ENCODE measurements at places on chromosomes 11 and 22.

- DNase-seq, result no peak
Observed at GRCh38 chr11:96187822-96188221, 155.2 kb downstream of the MAML2 start.

DNA sequence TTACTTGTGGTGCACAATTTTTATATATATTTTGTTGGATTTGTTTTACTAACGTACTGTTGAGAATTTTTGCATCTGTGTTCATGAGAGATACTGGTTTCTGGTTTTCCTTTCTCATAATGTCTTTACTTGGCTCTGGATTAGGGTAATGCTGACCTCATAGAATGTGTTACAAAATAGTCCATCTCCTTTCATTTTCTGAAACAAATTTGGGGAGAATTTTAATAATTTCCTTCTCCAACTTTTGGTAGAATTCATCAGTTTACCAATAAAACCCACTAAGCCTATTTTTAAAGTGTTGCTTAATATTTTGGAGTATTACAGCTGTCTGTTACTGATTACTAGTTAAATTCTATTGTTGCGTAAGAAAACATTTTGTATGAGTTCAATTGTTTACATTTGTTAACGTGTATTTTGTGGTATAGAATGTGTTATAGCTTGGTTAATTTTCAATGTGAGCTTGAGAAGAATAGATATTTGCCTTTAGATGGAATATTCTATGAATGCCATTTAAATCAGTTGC, 11.5 kb downstream of the TRIM22 start:
- no peak for DNase-seq

DNA sequence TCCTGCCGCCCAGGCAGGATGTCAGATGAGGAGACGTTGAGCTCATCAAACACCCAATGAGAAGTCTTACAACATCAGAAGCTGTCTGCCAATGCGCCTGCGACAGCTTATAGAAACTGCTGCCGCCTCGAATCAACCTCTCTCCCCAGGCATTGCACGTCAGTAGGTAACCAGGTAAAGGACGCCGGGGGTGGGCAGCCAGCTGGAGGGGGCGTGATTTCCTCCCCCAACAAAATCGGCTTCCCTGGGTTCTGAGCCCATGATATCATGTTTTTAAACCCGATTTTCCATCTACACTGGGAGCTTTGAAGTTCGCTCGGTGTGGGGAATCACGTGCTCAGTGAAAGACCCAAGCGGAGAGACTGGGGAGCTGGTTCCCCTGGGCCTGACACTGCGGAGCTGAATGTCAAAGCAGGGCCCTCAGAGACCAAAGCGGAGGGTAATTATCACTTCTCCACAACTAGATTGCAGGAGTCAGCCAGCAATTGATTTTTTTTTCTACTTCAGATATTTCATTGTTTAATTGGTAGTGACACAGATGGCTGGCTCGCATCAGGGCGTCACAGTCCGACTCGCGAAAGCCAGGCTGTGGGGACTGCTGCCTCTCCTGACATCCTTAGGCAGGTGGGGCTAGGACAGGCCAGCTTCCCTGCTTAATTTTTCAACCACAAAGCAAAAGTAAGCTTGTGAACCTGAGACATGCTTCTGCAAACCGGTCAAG, 15.4 kb downstream of the FAM83F start:
- no peak for DNase-seq

GRCh38 chr11:6925636-6926207, 504 bp upstream of the ZNF215 start:
- no peak for DNase-seq

GRCh38 chr11:132312701-132313111, 942.3 kb downstream of the NTM start:
- DNase-seq, result peak; percentile 22

- DNase-seq, result no peak
Observed at GRCh38 chr11:60995798-60996197, 24.3 kb downstream of the CD6 start.

- no peak for DNase-seq
Observed at GRCh38 chr11:24805671-24806070, 308.8 kb downstream of the LUZP2 start.

GRCh38 chr11:6402061-6402470, 11.8 kb downstream of the SMPD1 start:
- DNase-seq, result no peak

DNA sequence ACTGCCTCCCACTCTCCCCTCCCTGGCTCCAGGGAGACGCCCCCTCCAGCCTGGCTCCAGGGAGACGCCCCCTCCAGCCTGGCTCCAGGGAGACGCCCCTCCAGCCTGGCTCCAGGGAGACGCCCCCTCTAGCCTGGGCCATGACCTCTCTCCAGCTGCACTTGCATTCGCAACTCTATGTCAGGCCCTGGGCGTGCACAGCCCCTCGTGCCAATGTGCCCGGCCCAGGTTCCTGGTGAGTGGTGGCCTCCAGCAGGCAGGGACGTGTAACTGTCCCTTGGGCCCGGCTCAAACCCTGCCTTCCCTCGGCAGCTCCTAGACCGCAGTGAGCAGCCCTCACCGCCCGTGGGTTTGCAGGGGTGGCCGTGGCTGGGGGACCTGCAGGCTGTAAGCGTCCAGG, 6.9 kb downstream of the MUC6 start:
- DNase-seq, result no peak

GRCh38 chr11:34191578-34191977, 86.1 kb downstream of the NAT10 start:
- DNase-seq, result no peak

GRCh38 chr22:29727131-29727523, 7.3 kb downstream of the CABP7 start:
- DNase-seq, result peak; percentile 77

DNA sequence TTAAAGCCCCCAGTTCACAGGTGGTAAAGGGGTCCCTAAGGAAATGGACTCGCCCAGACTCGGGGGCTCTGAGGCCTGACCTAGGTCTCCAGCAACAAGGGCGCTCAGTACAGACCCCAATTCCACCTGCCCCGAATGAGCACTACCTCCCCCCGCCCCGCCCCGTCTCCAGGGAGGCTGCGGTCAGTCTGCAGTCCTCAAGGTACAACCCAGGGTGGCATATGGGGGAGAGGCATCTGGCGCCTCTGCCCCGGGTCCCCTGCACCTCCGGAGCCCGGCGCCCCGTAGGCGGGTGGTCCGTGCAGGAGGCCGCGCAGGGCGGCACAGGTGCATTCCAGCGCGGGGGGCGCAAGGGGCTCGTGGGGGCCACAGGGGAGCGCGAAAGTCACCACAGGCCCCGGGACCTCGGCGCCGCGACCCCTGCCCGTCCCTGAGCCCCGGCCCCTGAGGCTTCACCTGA, 361 bp downstream of the CTSD start:
- DNase-seq, result no peak

DNA sequence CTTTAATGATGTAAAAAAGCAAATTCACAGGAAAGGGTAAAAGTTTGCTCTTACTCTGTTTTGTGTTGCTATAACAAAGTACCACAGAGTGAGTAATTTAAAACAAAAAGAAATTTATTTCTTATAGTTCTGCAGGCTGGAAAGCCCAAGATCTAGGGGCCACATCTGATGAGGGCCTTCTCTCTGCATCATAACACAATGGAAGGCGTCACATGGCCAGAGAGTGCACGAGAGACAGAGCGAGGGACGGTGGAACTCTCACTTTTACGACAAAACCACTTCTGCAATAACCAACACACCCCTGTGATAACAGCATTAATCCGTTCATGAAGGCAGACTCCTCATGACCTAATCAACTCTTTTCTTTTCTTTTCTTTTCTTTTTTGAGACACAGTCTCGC, 31.1 kb downstream of the CD6 start:
- no peak for DNase-seq

GRCh38 chr11:86337227-86337626, 35.2 kb downstream of the HIKESHI start:
- no peak for DNase-seq

DNA sequence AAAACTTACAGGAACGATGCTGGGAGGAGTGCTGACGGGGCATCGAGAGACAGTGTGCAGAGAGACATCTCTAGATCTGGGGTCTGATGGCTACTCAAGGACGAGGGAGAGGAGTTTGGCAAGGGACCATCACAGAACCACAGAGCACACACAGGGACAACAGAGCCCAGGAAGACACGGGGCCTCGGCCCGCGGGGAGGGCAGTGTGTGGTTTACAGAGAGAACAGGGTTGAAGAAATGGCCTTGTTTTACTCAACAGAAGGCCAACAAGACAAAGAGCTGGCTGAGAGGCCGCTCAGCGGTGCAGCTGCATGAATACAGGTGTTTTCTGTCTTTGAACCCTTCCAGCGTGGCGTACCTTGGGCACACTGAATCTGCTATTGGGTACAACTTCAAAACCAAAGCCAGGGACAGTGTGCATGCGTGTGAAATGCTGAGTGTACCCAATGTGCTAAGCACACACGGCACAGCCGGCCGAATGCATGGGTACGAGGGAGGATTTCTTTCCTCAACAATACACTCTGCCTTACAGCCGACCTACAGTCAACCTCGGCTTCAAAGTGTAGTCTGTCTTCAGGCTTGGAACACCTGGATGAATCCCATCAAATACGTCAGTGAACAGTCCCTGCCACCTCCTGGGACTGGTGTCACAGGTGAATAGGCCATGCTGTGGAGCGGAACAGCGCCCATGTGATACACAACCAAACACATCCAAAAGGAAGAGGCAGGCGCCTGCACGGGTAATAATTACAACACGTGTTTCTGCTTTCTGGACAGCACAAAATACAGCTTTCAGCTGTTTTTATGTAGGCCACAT, 20.7 kb upstream of the BID start:
- DNase-seq, result no peak

DNA sequence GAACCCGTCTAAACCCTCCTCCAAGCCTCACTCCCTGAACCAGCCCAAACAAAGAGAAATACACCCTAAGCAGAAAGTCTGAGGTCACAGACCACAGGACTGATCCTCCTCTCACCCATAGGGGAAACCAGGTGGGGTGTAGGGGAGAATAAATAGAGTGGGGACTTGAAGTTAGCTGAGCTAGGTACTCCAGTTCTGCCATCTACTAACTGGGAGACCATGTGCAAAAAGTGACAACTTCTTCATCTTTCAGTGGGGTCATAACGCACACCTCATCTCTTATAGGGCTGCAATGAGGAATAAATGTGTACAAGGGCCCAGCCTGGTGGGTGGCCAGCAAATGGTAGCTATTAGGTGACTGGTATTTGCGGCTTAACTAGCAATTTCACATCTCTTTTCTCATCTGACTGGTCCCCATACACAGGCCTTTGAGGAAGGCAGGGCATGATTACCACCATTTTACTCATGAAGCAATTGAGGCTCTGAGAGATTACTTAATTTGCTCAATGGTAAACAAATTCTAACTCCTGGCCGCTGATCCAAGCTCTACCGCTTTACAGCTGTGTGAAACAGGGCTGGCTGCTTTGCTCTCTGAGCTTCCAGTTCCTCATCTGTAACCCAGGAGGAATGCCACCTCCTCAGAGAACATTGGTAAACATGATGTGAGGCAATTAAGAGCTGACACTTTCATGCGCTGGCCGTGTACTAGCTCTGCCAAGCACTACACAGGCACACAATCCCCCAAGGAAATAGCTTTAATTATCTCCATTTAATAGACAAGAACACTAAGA, 16.6 kb downstream of the TBC1D10A start:
- DNase-seq, result no peak

Data from nephron progenitor cell (in vitro differentiated cells).